ENCODE measurements at places on chromosomes 12 and 14. TPM values are rescaled to one million over a fixed set of nuclear protein-coding genes. Genes with fewer than 3 reads are reported as not detected.

The FRMD6 gene
- total RNA-seq = 129 TPM

The CPNE8 gene
- total RNA-seq = 6.7 TPM

The KRT81 gene
- 2.9 TPM for total RNA-seq

The SPPL3 gene
- 29.6 TPM for total RNA-seq

The CEP128 gene
- total RNA-seq = 8.9 TPM

DNA sequence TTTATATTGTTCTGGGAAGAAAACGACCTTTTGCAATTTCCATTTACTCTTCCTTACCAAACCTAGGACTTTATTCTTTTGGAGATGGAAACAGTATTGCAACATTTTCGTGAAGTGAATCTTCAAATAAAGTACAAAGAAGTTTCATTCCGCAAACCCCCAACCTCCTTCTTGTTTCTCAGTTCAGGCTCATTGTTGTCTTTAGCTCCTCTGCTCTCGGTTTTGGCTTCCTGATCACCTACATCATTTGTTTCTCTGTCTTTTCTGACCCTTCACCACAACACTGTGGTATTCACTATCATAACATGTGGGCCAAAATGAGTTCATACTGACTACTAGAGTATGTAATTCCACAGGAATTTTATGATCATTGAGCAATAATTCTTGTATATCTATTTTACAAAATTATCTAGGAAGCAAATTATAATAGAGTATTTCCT lies 266.8 kb downstream of the ADAMTS20 start:
- DNase-seq = no peak

Data from umbilical cord (tissue), 2 donors.